ENCODE measurements at places on chromosomes 1 and 21.

DNA sequence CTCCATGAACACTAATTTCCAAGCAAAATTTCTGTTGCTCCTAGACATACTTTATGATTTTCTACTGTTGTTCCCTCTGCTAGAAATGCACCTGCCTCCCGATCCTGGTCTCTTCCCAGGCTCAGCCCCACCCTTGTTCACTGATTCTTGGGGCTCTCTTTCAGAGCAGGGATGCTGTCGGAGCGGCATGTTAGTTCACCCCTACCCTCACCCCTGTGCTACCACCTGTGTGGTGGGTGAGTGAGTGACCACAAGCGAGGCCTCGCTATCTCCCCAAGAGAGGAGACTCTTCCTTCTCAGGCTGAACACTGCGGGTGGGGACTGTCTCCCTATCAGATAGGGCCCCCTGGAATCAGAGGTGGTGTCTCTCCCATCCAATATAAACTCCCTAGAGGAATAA is 4.9 kb upstream of the S100A8 start:
- H3K27me3 ChIP-seq = no peaks in the 10 kb centered on the region
- no peaks in the 10 kb centered on the region for H3K4me1 ChIP-seq
- no peaks in the 10 kb centered on the region for H3K36me3 ChIP-seq
- no peak overlapping the region for H3K27ac ChIP-seq
- DNase-seq = peak; percentile 23

DNA sequence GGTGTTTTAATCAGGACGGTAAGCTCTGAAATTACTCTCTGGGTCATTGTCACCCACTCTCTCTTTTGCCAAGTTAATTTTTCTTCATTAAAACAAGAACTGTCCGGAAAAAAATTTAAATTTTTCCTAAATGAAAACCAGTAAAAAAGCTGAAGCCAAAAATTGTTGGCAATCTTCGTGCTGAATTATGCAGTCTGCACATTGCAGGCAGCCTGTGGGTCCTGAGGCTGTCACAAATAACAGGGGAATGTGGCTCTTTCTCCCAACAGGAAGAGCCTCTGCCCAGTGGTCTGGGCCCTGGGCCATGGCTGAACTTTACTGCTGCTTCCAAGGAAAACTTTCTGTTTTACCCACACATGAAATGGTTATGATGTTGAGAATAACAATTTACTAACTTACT is 153.9 kb upstream of the SPAG17 start:
- no peak for DNase-seq
- H3K27ac ChIP-seq = no peak overlapping the region
- H3K36me3 ChIP-seq = no peaks in the 10 kb centered on the region
- H3K4me3 ChIP-seq = no peak overlapping the region

- H3K4me1 ChIP-seq = no peaks in the 10 kb centered on the region
- H3K4me3 ChIP-seq = no peak overlapping the region
- H3K36me3 ChIP-seq = no peaks in the 10 kb centered on the region
- no peak overlapping the region for H3K27ac ChIP-seq
- no peak for DNase-seq
These were observed 88.5 kb downstream of the UCK2 start for GRCh38 chr1:165915932-165916348.

GRCh38 chr1:67333603-67334002 is 25.9 kb downstream of the IL12RB2 start:
- H3K27ac ChIP-seq = no peak overlapping the region
- H3K4me1 ChIP-seq = no peaks in the 10 kb centered on the region
- DNase-seq = no peak
